NCI-H146 (cell line): ENCODE measurements at places on chromosomes 11 and 22.

DNA sequence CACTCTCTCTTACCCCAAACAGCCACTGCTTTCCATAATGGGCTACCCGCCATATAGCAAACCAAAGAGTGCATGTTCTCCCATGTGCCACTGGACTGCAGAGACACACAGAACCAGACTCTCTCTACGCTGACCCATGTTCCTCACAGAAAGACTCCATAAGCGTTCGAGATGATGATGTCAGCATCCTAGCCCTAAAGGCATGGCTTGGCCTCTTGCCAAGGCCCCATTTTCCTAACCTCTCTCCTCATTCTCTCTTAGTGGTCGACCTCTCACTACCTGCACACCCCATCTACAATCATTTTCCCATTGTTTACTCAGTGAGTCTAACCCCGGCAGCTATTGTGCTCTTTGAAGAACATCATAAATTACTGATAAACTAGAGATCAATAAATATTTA lies 4.9 kb downstream of the NDUFC2 start:
- peak; percentile 87 for DNase-seq

- no peak for DNase-seq
These were observed 14.4 kb upstream of the SLC39A13 start for GRCh38 chr11:47394050-47394321.

DNA sequence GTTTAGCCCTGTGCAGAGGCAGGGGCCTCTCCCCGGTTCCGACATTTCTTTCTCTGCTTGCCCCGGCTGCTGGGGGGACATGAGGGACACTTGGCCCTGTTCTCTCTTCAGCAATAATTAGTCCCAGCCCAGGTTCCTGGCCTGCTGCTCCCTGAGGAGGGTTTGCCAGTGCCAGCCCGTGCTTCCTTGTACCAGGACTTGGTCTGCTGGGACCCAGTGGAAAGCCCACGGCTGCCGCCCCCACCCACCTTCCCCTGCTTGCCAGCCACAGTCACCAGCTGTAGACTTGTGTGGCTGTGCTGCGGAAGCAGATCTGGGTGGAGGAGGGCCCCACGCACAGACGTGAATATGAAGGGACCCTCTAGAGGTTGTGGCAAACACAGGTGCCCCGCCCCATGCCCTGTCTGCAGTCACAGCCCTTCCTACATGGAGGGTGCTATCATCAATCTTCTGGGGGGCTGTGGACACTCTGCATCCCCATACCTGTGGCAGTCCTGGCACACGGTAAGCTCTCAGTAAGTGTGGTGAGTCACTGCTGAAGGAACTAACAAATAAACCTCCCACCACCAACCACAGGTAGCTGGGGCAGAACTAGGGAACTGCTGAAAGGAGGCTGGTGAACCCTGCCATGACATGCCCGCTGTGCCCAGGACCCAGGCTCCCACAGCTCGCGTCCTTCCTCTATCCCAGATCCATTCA lies 949 bp downstream of the TP53AIP1 start:
- no peak for DNase-seq

- peak; percentile 28 for DNase-seq
These were observed 11.0 kb upstream of the PLAAT2 start for GRCh38 chr11:63573881-63574855.

DNA sequence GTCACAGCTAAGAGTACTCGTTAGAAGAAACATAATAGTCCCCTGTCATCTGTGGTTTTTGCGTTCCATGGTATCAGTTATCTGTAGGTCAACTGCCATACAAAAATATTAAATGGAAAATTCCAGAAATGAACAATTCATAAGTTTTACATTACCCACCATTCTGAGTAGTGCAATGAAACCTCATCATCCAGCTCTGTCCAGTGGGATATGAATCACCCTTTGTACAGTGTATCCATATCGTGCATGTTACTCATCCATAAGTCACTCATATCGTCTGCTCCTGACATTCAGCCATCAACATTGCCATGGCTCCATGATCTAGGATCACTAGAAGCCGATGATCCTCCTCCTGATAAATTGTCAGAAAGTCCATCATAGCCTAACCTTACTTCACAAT lies 174.9 kb upstream of the C11orf87 start:
- DNase-seq = no peak

GRCh38 chr22:50471197-50471847 lies 3.5 kb downstream of the SBF1 start:
- DNase-seq = no peak

DNA sequence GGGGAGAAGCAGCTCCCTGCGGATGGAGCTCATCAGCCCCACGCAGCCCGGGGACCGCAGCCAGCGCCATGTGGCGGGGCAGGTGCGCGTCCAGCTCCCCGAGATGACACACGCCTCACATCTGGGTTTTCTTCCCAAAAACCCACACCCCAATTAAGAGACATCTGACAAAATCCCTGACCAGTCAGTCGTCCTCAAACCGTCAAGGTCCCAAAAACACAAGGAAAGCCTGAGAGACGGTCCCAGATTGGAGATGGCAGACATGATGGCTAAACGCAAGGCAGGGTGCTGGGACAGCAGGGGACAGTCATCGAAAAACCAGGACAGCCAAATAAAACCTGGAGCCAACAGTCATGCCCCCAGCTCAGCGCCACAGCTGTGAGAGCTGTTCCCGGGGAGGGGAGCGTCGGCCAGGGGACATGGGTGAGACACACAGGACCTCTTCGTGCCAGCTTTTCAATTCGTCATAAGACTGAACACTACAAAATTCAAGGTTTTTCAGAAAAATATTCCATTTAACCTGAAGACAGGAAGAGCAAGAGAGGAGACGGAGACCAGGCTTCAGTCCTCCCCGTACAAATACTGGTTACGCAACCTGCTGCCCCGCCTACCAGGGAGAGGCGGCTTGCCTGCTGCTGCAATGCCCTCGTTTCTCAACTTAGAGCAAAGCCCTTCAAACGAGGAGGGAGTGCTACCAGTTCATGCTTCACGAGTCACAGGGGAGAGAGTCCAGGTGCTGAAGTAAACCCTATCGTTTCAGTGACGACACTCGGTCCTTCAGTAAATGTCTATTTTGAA lies 10.5 kb downstream of the TOLLIP start:
- no peak for DNase-seq

- no peak for DNase-seq
These were observed 70.7 kb upstream of the CD82 start for GRCh38 chr11:44494785-44495184.

DNA sequence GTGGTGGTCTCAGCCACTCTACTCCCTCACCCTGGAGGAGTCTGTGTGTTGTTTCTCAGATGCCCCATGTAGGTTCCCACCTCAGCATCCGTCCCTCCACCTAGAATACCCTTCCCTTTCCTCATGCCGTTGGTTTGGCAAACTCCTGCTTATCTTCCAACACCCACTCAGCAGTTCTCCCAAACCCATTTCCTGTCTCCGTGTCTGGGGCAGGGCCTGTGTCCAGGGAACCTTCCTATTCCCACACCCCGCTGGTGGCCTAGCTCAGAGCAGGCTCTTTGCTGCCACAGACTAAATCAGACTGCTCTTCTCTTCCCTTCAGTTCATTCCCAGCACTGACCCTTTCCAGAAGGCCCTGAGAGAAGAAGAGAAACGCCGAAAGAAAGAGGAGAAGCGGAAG lies 7.5 kb upstream of the SREBF2 start:
- DNase-seq = no peak

DNA sequence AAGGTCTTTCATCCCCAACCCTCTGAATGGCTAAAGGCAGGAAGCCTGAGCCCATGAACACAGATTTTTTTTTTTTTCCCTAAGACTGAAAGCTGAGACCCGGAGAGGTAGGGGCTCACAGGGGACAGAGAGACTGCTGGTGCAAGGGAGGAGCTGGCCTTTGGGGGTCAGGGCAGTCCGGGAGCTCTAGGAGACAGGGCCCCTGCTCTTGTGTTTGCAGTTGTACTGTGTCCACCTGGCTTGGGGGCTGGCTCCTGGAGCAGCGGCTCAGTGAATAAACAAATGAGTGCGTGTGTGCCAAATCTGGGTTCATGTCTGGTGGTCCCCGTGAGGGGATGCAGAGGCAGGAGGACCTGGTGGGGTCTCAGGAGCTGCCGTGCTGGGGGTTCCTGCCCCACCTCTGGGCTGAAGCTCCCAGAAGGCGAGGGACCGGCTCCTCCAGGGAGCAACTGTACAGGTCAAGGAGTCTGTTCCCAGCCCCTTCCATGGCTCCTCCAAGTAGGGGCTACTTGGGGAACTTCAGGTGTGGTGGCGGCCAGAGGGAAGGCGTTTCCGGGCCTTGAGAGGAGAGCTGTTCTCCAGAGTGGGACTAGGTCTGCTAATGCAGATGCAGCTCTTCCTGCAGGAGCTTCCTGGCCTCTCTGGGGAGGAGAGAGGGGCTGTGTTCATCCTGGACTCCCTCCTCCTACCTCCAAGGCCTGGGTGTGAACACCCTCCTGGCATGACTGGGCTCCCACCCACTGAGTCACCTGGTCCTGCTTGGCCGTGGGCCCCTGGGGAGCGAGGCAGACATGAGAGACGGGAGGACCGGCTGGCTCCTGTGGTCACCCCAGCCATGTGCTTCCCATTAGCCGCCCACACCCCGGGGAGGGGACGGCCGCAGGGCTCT lies 57.6 kb downstream of the FBXO7 start:
- peak; percentile 73 for DNase-seq

DNA sequence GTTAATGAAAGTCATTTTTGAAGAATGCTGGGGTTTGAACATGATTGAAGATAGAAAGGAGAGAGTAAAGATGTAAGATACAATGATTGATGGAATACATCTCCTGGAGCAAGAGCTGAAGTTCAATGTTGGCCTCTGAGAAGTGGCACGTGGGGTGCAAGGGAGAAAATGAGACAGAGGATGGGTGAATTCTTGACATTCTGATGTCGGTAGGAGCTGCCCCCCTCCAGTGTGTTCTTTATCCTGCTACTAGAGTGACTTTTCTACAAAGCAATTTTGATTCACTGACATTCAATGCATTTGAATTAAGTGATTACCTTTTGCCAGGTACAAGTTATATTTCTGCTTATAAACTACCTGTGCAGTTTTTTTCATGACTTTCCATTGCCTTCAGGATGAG lies 159.0 kb upstream of the MTMR2 start:
- no peak for DNase-seq

- no peak for DNase-seq
These were observed 53.7 kb downstream of the SLC22A12 start for GRCh38 chr11:64644647-64645275.

DNA sequence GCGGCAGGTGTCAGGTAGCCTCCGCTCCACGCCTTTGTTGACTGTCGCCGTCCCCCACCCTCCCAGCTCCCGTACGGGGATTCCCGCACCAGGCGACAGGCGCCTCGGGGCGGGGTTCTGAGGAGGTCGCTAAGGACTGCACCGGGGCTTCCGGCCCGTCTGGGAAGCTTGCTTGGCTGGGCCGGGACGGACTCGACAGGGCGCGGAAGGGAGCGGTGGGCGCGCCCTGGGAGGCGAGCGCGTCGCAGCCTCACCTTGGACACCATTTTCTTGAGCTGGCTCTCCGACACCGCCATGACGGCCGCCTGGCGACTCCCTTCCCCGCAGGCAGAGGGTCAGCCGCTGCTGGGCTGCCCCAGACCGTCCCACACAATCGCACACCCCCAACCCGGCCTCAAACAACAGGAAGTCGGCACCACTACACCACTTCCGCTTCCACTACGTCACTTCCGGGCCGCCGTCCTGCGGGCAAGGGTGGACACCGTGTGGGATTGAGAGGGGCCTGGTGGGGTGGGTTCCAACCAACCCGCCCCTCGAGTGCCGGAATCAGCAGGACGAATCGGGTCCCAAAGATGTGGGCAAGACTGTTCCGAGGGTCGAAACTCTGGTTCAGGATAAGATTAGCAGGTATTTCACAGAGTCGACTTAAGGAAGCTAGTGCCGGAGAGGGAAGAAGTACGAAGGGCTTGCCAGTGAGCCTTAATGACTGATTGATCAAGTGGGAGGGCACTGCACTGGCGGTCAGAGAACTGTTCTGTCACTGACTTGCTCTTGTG lies at the start of gene TSG101:
TSS of gene TSG101 (minus strand) at position 422 of the 776 bp plus-strand sequence. CDS start at position 296, 126 bp downstream.
- DNase-seq = peak; percentile 93

- no peak for DNase-seq
These were observed 119.3 kb downstream of the OSBP2 start for GRCh38 chr22:30813936-30814335.

DNA sequence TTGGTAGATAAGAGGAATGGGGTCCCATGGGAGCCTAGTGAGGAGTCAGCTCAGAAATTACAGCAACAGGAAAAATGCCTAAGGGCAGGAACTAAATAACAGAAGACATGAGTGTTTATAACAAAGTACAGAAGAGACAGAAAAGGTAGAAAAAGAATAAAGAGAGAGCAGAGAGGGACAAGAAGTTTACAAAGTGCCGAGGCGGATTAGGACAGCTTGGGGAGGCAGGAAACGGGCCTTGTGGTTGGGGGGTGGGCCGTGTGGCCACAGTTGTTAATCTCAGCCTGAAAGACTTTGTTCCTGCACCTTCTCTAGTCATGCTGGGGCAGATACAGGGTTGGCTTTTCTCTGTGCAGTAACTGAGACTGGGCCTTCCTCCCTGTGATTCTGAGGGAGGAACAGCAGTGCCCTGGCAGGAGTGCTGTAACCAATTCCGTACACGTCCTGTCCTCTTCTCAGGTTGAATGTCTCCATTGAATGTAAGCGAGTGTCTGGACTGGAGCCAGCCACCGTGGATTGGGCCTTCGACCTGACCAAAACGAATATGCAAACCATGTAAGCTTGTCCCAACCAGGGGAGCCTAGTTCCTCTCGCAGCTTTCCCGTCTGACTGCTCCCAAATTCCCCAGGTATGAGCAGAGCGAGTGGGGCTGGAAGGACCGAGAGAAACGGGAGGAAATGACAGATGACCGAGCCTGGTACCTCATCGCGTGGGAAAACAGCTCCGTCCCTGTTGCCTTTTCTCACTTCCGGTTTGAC lies 13.2 kb downstream of the NAA40 start:
- DNase-seq = no peak

DNA sequence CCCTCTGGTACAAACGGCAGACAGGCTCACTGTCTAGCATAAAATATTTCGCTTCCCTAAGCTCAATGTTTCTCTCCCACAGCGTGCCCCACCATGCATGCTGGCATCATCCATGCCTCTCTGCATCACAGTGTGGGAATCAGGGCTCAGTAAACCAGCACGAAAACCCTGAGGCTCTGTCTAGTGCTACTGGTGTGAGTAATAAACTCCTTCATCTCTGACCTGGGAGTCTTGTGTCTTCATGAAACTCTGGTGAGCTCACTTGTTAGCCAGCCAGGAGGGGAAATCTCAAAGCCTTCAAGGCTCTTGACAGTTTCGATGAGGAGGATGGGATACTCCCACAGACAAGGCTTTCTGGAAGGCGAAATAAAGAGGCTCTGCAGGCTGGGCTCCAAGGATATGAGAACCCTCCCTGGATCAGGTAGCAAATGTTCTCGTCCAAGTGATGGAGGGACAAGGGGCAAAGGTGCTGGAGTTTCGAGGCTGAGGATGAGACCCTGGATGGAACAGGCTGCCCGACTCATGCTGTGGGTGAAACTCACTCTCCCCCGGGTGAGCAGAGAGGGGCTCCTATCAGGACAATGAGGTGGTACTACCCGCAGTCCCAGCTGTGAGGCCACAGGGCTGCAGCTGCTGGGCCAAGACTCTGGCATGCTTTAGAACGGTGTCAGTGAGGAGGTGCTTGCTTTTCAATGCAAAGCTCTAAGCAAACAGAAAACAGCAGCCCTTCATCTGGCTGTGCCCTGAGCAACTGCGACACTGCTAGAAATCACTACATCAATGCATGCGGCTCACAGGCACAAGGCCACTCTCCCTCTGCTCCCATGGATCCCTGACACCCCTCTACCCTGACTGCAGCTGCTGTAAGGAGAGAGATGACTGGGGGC lies 69.3 kb downstream of the SHANK2 start:
- no peak for DNase-seq

GRCh38 chr11:66543263-66544107 lies 2.4 kb downstream of the ZDHHC24 start:
- no peak for DNase-seq
